ENCODE measurements at places on chromosomes 3 and 15.

GRCh38 chr3:194067949-194068362 lies 68.0 kb upstream of the HES1 start:
- DNase-seq = no peak

GRCh38 chr15:66065325-66065724 lies 188.2 kb downstream of the MEGF11 start:
- DNase-seq = no peak

- no peak for DNase-seq
Observed at GRCh38 chr15:74829991-74830390, 3.6 kb downstream of the CPLX3 start.

- no peak for DNase-seq
Observed at GRCh38 chr3:5298453-5298852, 110.9 kb downstream of the EDEM1 start.

GRCh38 chr3:190340071-190340470 lies 17.8 kb upstream of the CLDN1 start:
- no peak for DNase-seq

DNA sequence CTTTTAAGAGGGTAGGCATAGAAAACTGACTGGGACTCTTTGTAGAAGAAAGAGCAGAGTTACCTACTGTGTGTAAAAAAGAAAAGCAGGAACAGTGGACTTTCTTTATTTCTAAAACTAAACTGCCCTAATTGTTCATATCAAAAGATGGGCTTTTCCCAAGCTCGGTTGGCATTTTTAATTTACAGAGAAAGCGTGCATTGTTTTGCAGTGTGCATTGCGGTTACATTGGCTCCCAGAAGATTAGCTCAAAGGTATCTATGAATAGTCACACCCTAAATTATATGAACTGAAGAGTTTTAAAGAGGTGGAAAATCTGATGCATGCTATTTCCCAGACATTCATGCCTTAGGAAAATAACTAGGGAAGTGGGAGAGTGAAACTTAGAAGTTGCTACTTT lies 36.5 kb downstream of the MITF start:
- no peak for DNase-seq

GRCh38 chr3:20523293-20523692 lies 337.3 kb upstream of the SGO1 start:
- no peak for DNase-seq

DNA sequence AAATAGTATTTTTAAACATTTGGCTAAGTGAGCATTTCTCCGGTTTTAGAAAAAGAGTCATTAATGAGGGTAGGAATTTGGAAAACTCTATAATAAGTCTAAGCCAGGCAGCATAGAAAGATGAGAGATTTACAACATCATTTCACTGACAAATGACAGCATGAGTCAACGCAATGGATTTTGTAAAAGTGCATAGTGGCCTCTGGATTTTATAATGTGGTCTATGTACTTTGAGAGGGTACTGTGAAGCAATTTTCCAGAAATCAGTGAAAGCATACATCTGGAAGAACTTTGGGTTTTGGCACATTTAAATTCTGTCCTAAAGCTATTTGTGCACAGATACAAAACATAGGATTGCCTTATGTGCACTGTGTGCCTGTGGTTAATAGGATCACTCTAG lies 130.8 kb upstream of the CCNL1 start:
- DNase-seq = peak; percentile 44

- no peak for DNase-seq
Observed at GRCh38 chr3:141655801-141656200, 82.3 kb upstream of the RNF7 start.

- no peak for DNase-seq
Observed at GRCh38 chr15:54576298-54576935, 598.2 kb downstream of the UNC13C start.

- no peak for DNase-seq
Observed at GRCh38 chr3:11705049-11705448, 61.3 kb upstream of the VGLL4 start.

DNA sequence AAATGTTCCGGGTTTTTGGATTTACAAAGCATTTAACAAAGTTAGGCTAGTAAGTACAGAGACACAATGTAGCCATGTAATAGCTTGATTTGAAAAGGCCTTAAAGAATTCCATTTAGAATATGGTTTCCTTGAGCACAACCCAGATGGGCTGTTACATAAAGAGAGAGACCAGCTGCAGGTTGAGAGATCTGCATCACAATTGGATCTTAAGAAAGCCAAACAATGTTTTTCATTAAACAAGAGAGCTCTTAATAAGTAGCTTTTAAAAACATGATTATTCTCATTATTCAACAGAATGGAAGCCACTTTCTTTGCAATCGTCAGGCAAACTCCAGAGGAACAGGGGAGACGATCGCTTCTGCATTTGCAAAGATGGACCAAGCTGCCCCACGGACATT lies 300.3 kb downstream of the OCA2 start:
- no peak for DNase-seq

DNA sequence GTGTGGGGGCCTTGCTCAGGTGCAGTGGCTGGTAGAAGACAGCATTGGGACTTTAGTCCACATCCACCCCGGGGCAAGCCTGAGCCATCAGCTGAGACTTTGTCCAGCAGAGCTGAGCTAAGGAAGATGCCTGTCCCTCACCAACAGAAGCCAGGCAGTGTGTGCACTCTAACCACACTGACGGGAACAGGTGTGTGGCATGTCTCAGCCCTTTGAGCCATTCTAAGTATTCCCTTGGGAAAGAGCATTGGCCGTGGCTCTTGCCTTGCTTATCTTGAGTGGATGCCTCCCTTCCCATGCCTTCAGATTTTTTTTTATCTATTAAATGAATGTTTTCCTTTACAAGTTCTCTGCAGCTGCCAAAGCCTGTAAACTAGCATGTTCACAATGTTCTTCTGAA lies 3.5 kb downstream of the GABRA5 start:
- no peak for DNase-seq

DNA sequence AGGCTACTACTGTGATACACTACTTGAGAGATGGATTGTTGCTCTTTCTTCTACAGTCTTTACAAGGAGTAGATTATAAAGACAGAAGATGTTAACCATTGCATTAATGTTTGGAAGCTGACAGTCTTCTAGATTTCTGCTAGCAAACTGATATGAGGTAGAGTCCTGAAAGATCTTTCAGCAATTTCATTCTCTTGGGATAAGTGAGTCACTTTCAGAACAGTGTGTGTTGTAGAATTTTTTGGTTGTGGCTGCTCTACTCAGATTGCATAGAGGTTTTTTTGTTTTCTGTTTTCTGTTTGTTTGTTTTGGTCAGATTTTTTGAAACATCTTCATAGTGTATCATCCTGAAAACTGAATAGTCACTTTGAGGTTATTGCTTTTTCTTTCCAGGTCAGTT lies 17.1 kb downstream of the TNFSF10 start:
- no peak for DNase-seq

GRCh38 chr15:50218291-50218690 lies 36.3 kb downstream of the SLC27A2 start:
- no peak for DNase-seq

- DNase-seq = no peak
Observed at GRCh38 chr3:135238871-135239614, 444.0 kb downstream of the EPHB1 start.

GRCh38 chr3:87179642-87180041 lies 47.5 kb upstream of the CHMP2B start:
- DNase-seq = no peak

DNA sequence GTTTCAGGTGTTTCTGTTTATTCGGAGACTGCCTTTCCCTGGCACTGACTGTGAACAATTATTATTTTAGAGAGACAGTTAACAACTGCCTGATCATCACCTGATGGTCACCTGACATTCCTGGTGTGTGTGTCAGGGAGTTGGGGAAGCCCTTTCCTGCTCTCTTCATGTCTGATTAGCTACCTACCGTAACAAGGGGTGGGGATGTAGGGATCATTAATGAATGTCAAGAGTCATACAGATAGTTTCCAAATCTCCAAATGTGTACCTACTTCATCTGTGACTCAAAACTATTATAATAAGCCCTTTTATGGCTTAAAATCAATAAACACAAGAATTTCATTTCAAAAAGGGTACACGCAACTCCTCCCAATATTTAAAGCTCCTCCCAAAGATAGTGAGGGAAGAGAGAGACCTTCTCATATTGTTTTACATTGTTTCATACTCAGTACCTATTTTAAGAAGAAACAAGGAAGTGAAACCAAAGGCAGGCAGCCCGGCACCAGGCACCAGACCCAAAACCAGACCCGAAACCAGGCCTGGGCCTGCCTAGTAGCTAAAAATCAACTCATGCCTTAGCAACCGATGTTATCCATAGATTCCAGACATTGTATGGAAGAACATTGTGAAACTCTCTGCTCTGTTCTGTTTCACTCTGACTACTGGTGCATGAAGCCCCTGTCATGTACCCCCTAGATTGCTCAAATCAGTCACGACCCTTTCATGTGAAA lies 844.9 kb upstream of the ALCAM start:
- DNase-seq = no peak

GRCh38 chr15:26711445-26711844 lies 61.4 kb downstream of the GABRB3 start:
- DNase-seq = no peak

GRCh38 chr15:91101608-91101920 lies 1.5 kb downstream of the SV2B start:
- DNase-seq = no peak

DNA sequence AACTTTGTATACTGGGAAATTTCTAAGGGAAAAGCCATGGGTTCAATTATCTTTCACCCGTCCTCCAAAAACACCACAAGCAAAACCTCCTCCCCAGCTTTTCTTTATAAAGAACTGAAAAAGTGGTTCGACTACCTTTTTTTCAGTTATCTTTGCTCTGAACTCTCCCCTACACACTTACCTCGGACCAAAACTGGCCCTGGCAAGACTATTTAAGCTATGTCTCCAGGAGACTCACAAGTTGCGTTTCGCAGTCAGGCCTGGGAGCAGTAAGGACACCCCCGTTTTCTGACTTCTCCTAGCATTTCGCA lies 645 bp downstream of the COPS2 start:
- no peak for DNase-seq

DNA sequence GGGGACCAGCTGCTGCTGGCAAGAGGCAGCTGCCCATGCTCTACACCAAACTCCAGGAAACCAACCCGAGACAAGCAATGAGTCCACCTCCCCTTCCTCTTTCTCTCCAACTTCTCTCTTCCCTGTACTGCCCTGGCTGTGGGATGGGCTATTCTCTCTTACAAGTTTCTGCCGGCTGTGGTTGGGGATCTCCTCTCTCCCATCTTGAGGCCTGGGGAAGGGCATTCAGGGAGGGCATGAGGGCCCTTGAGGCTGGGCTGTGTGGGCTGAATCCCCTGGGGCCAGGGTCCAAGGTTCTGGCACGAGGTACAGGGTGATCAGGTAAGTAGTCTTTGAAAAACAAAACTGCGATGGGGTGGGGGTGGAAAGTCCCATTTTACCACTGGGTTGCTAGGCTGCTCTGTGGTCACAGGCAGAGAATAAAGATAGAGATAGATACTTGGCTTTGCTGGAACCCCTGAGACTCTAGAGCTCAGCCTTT lies 32.3 kb upstream of the CTSH start:
- DNase-seq = no peak

DNA sequence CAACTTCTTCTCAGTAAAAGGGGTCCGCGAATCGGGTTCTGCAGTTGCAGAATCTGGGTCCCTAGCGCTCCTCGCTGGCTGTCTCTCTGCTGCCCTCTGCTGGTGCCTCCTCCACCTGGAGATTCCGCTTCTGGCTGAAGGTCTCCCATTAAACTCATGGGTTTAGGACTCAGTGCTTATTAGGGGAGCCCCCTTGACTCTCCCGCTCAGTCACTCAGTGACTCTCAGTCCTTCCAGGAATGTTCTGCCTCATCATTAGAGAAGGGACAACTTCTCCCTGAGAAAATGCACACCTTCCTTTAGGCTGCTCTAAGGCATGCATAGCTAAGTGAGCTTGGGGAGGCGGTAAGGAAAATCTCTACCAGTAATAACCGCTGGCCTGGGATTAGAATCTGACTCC lies 7.1 kb downstream of the CPN2 start:
- no peak for DNase-seq

GRCh38 chr15:101329309-101329863 lies 34.3 kb upstream of the SNRPA1 start:
- DNase-seq = no peak

DNA sequence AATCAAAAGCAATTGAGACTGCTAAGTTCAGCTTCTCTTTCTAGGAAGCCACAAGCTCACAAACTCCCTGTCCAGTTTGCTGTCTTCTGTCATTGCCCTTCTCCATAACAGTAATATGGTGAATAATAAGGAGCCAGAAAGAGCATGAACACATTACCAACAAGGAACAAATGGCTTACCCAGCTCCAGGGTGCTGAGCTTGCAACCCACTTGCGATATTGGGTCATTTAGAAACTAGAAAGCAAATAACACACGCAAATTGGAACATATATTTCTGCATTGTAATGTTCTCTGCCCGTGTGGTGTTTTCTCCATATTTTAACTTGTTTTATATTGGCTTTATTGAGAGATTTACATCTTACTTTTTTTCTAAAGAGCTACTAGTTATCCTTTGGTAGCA lies 325.3 kb downstream of the GBE1 start:
- DNase-seq = no peak

DNA sequence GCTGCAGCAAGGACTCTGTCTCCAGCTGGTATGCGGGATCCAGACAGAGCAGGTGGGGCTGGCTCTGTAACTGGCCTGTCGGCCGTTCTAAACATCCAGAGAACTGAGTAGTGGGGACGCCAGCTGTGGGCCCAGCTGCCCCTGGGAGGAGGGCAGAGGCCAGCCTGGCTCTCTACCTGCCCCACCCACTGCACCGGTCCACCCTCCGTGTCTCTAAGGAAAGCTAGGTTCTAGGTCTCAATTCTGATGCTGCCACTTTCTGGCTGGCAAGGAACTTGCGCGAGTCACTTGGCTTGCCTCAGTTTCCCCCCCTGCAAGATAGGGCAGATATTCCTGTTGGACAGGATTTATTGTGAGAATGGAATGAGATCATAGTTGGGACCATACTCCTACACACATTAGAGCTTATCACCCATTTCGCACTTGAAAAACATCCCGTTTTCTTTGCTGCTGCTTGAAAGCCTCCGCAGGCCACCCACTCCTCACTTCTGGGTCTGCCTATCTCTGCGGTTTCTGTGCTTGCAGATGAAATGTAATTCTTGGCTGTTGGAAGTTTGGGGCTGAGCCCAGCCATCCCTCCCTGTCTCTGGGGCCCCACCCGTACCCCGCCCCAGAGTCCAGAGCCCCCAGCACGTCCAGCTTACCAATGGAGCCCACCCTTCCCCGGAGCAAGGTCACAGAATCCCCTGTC lies 65.8 kb downstream of the IQSEC1 start:
- no peak for DNase-seq

DNA sequence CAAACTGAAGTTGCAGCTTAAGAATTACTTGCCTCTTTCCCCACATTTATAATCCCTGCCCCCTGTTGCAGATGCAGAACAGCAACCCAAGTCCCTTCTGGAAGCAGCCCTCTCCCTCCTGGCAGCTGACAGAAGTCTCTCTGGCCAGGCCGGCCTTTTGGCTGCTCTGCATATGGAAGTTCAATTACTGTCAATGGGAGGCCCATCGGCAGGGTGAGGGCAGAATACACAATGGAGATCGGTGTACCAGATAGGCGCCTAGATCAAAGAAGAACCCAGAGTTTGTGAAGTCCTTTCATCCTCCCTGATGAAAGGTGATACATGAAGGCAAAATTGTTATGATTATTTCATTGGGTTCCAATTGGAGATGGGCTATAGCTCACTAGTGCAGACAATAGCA lies 327.9 kb upstream of the CTNNB1 start:
- no peak for DNase-seq

- peak; percentile 19 for DNase-seq
Observed at GRCh38 chr3:137105277-137105977, 147.6 kb downstream of the IL20RB start.
